Stimulated activated naive CD4-positive, alpha-beta T cell (primary cell): ENCODE measurements at places on chromosomes 1 and 21.

DNA sequence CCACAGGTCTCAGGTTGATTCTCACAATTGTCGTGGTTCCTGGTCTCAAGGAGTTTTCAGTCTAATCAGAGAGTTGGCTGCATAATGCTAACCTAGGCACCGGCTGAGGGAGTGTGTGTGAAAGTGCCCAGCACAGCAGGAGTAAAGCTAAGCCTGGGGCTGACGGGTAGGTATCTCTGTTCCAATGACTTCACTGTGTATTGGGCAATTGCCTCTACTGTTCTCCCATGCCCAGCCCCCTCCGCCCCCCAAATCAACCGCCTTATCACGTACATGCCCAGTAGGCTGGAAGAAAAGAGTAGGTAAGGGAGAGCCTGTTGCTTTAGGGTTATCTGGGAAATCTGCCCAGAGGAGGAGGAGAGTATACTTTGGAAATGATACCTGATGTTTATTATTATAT is 54.7 kb downstream of the MRPS6 start:
- no peak for DNase-seq

- DNase-seq, result no peak
Measured at GRCh38 chr1:117499071-117499470, 106.8 kb upstream of the TENT5C start.

GRCh38 chr1:67711158-67711854 is 26.3 kb downstream of the GADD45A start:
- no peak for DNase-seq

GRCh38 chr1:56363007-56363770 is 216.2 kb downstream of the PLPP3 start:
- no peak for DNase-seq

DNA sequence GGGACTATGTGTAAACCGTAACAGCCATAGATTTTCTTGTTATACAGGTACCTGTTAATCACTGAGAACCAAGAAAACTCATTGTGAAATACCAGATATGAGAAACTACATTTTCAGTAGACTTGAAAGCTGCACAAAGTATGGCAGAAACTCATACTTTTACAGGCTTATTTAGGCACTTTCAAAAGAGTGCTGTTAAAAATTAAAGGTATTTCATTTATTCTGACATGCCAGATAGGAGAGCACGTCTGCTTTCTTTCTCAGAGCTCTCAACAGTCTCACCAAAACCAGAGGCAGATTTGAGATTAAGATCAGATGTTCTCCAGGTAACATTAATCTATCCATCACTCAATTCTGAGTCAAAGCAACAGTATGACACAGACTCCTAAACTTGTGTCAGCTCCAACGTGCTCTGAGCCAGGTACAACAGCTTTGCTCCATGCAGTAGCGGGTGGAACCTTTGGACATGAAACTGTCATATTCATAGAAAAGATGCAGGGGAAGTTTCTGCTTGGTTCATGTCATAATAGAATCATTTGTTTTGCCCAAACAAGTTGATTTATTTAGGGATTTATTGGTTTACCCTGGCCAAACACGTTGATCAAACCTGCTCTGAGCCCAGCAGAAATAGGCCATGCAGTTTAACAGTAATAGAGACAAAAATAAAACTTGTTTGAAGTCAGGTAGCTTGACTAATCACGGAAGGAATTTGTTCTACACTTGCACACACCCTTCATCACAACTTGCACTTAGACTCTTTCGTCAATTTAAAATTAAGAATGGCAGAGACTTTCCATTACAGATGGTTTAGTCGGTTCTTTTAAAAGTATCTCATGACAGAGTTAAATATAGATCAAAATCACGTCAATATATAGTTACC is 20.8 kb upstream of the TSNAX start:
- no peak for DNase-seq

GRCh38 chr1:160567858-160568682 is 11.2 kb downstream of the CD84 start:
- peak; percentile 20 for DNase-seq

- DNase-seq, result no peak
Measured at GRCh38 chr1:171350594-171350993, 36.6 kb downstream of the FMO4 start.

- DNase-seq, result peak; percentile 20
Measured at GRCh38 chr1:212457740-212458338, 25.1 kb downstream of the NENF start.

DNA sequence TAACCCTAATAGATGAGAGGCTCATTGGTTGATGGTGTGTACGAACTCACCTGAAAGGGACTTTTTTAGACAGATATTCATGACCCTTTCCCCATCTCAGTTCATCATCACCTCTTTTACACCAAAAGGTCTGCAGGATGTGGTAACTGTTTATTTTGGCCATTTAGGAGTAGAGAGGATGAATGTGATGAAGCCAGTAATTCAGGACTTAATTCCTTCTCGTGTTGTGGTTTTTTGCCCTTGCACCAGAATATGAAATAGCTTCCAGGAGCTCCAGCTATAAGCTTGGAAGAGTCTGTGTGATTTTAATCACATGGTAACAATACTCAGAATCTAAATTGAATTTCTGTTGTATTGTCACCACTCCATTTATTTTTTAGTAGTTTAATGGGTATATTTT is 189.4 kb upstream of the KCTD3 start:
- no peak for DNase-seq
